ENCODE measurements at places on chromosomes 7 and 10.

- DNase-seq, result no peak
Measured at GRCh38 chr7:92714280-92714679, 122.1 kb downstream of the CDK6 start.

- DNase-seq, result no peak
Measured at GRCh38 chr10:29613791-29614190, 21.0 kb downstream of the SVIL start.

- no peak for DNase-seq
Measured at GRCh38 chr7:158420591-158421340, 166.9 kb downstream of the PTPRN2 start.

DNA sequence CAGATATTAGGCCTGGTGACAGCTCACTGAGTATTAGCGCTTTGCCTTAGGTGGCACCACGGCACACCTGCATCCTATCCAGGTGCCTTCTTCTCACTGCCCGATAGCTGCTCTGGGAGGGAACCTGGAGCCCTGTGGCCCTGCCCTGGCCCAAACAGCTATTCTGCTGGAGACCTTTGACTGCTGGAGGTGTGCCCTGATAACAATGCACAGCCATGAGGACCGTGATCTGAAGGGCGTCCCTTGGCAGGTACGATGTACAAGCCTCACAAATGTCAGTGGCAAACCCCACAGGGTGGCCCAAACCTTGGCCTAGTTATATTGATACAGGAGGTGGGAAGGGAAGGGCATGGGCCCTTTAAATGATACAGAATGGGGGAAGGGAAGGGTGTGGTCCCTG is 259.5 kb downstream of the GRID1 start:
- DNase-seq, result no peak

DNA sequence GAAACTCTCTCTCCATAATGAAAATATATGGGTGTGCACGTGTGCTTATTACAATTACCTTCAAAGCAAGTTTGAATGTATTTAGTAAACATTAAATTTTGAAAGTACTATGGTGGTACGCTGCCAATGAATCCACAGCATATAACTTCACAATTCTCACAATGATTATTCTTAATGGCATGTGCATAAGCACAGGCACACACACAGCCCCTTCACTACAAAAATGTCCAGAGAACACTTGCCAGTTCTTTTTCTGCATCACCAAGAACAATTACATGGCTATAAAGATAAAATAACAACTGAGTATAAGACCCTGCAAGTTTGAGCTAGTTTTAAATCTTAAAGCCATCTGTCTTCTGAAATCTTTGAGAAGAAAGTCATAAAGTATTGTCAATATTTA is 22.2 kb downstream of the SGCE start:
- DNase-seq, result no peak

DNA sequence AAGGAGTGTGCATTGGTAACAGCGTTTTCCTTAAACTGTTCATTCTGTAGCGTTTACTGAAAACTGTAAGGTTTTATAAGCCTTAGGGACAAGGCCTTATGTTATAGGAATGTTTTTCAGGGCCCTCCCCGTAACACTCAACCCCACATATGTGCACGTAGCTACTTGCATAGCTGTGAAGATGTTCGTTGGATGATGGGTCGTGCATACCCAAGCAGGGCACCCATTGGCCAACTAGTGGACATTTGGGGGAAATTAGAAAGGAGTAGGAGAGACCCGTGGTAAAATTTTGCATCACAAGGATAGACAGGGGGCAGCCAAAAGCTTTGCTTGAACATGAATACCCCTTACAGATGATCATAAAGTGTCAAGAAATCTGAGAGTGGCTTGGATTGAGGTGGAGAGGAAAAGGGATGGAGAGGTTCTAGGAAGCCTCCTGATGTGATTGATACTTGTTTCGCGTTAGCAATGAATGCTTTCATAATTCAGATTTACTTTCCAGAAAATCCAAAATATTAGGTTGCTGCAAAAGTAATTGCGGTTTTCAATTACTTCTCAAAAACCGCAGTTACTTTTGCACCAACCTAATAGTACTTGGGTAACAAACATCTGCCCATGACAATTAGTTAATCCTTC is 878 bp downstream of the SEC61A2 start:
- DNase-seq, result peak; percentile 77

DNA sequence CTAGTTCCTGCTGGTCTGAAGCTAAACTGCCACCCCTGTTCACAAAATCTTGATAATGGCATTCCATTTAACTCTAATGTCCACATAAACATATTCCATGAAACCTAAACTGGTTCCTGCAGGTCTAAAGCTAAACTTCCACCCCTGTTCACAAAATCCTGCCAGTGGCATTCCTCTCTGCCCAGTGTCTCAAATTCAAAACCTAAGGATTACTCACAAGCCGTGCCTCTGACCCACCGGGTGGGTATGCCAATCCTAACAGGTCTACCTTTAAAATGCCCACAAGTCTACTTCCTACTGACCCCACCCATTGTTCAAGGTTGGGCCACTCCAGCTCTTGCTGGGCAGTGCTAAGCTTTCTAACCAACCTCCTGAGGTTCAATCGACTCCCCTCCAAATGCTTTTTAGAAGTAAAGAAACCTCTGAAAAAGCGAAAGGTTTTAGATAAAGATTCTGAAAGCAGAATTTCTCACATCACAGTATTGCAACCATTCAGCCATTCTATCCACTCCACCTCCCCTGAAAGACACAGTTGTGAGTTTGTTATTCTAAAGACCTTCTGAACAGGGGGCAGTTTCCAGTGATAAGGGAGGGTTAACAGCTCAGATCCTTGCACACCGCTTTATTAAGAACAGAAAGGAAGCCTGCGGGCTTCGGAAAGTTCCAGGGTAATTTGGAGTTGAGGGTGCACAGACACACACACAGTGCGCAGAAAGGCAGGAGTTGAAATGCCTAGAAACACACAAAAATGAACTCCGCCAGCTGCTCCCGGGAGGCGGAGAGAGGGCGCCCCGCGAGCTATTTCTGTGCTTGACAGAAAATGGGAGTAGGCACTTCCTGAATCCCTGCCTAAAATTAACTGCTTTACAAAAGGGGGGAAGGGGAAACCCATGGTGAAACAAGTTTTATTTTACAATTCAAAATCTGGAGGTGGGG is 87.7 kb downstream of the TNS3 start:
- DNase-seq, result no peak
